ENCODE measurements at places on chromosomes 16 and 17.
A peak's percentile ranks its signal among the peaks of the same experiment; 100 is the strongest.

- no peak for DNase-seq
These were observed 595.4 kb downstream of the MAF start for GRCh38 chr16:79005096-79005495.

- no peak for DNase-seq
These were observed 2.0 kb upstream of the NXPH3 start for GRCh38 chr17:49573510-49574322.

DNA sequence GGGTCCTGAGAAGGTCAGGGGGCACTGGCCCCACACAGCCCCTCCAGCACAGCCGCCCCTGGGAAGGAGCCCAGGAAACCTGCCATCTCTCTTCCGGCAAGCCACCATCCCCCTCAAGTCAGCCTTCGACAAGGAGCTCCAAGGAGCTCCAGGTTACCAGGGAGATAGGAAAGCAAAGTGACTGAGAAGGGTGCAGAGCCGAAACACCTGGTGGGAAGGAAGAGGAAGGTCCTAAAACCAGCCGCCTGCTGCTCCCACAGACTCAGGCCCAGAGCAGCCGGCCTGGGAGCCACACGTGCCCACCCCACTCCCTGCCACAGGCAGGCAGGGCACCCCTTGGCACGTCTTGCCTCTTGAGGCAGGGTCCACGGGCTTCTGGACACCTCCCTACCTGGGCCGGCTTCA lies 80.7 kb downstream of the TIMM22 start:
- DNase-seq: no peak

DNA sequence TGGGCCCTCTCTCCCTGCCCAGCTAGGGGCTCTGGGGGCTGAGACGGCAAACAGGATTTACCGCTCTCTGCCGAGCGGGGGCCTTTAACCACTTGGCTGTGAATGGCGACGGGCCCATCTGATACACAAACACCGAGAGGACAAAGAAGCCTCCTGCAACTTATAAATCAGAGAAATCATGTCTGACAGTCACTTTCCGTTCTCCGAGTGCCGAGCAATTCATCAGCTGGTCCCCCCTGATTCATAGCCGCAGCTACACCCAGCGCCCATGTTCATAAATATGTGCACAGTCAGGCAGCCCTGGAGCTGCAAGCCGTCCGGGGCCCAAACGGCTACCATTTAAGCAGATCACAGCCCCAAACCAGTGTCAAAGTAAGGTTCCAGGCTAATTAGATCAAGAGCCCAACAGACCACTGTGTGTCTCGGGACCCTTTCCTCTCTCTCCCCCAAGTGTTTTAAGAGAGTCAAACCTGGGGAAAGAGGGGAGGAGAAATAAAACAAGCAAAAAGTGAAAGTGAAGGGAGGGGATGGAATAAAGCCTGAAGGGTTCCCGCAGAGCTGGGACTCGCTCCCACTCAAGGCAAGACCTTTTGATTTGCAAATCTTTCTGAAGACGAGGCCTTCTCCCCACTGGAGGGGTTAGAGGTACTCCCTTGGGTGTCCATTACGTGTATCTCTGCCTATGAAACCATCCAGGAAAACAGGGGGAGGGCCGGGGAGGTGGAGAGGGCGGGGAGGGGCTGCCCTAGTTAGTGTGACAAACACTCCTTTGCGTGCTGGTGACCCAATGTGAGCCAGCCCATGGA lies 154.7 kb downstream of the C16orf78 start:
- DNase-seq: no peak

DNA sequence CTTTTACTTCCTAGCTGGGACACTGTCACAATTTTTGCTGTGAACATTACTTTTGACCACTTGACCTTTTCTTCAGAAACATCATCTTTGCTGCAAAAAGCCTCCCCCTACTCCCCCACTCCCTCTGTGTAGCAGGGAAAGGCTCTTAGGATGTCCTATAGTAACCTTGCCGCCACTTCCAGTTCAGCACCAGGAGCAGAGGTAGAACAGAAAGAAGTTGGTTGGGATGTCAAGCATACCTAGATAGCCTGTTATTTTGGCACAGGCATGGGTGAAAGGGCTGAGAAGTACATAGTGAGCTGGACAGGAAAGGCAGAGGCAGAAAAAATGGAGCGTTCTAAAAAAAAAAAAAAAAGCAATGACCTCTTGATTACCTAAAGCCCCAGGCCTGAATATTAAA lies 31.3 kb downstream of the SMIM36 start:
- DNase-seq: no peak

DNA sequence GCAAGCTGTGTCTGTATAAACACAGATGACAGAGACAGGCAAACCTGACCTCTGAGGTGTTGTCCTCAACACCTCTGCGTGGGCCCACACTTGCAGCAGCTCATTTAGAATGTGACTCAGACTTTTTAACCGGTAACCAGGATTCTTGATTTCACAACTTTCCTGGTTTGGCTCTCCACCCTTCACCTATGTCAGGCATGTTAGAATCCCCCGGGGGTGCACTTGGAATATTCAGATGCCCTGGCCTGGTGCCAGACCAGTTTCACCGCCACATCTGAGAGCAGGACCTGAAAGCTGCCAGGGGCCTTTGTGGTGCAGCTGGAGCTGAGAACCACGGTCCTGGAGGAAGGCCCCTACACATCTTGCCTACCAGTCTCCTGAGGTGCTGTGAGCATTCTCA lies 4.8 kb downstream of the DHODH start:
- no peak for DNase-seq

- no peak for DNase-seq
These were observed 14.2 kb downstream of the LYRM9 start for GRCh38 chr17:27878776-27879562.

- no peak for DNase-seq
These were observed 112.0 kb upstream of the CREBBP start for GRCh38 chr16:3992297-3993051.

- DNase-seq: peak; percentile 66
These were observed 115.6 kb downstream of the CCDC182 start for GRCh38 chr17:57629470-57629869.

DNA sequence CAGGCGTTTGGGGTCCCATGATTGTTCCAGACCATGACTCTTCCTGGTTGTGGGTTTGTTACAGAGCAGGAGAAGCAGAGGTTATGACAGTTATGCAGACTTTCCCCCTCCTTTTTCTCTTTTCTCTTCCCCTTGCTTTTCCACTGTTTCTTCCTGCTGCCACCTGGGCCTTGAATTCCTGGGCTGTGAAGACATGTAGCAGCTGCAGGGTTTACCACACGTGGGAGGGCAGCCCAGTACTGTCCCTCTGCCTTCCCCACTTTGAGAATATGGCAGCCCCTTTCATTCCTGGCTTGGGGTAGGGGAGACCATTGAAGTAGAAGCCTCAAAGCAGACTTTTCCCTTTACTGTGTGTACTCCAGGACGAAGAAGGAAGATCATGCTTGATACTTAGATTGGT lies 7.9 kb upstream of the TACO1 start:
- DNase-seq: no peak

- no peak for DNase-seq
These were observed 7.3 kb downstream of the PROCA1 start for GRCh38 chr17:28704219-28704858.

Measured in GM12891 (cell line).